ENCODE measurements at places on chromosomes 7 and 10.
A peak's percentile ranks its signal among the peaks of the same experiment; 100 is the strongest.

GRCh38 chr7:94595717-94596116, 60.2 kb downstream of the SGCE start:
- no peak for DNase-seq

- DNase-seq: peak; percentile 73
These were observed 289.3 kb downstream of the CELF2 start for GRCh38 chr10:11307004-11307403.

GRCh38 chr7:39394105-39394680, 172.0 kb upstream of the YAE1 start:
- DNase-seq: no peak

DNA sequence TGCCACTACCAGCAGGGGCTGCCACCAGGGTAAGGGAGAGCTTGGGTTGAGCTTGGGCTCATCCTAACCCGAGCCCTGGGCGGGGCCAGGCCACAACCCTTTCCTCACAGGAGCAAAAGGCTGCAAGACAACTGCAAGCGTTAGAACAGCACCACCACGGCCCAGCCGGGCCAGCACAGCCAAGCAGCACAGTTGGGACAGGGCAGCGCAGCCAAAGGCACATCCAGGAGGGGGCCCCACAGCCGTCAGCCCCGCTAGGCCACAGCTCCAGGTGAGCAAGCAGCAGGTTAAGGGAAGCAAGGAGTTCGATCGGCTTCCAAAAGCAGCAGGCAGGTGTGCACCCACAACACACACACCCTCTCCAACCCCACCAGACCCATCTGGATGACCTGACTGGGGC, 7.0 kb upstream of the NDST2 start:
- DNase-seq: no peak

DNA sequence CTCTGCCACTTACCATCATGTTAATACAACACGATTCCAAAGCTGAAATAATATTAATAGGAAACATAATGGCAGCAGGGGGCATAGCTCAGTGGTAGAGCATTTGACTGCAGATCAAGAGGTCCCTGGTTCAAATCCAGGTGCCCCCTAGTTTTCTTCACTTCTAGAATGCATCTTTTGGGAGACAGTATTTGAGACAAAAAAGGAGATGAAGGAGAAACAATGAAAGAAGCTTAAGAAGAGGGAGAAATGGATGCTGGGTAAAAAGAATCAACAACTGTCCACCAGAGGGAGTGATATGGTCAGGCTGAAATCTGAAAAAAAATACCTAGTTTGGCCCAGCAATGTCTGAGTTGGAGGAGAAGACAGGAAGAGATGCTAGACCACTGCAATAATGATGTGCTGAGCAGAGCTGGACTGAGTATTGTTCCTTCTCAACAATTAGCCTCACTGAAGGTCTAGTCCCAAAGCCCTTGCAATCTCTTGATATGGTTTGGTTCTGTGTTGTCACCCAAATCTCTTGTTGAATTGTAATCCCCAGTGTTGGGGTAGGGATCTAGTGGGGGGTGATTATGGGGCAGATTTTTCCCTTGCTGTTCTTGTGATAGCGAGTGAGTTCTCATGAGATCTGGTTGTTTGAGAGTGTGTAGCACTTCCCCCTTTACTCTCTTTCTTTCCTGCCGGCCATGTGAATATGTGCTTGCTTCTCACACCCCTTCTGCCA, 48.3 kb downstream of the ZNF783 start:
- DNase-seq: peak; percentile 32

DNA sequence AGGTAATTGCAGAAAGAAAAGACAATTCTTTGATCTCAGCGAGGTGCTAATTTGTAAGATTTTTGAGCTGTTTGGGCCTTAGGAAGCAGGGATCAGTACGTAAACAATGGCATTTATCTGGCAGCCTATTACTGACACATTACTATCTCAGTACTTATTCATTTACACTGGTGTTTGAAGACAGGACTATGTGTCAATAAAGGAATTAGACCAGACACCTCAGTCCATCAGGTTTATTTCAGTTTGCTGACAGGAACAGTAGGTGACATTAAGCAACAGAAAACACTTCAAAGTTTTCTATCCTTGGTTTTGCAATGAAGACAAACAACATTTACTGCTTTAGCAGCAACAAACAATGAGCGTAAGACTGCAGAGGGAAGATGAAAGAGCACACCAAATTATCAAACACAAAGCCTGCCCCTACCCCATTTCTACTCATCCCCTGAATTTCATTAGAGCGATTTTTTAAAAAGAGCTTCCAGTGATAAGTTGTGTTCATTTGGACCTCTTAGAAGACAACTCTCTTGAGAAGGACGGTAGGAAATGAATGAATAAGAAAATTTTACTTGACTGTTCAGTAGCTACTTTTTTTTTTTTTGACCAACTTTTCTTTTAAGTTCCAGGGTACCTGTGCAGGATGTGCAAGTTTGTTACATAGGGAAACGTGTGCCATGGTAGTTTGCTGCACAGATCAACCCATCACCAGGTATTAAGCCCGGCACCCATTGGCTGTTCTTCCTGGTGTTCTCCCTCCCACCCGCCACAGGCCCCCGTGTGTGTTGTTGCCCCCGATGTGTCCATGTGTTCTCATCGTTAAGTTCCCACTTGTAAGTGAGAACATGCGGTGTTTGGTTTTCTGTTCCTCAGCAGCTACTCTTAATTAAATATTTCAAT, 138.8 kb downstream of the DKK1 start:
- DNase-seq: no peak
